ENCODE measurements at places on chromosomes 2 and 18.
A peak's percentile ranks its signal among the peaks of the same experiment; 100 is the strongest.

- peak; percentile 63 for DNase-seq
Observed at GRCh38 chr2:38074764-38075506, 1.0 kb downstream of the CYP1B1 start.

- DNase-seq: no peak
Observed at GRCh38 chr2:36680012-36680411, 16.5 kb upstream of the VIT start.

GRCh38 chr2:237218756-237219155 lies 133.1 kb downstream of the COPS8 start:
- no peak for DNase-seq

- peak; percentile 59 for DNase-seq
Observed at GRCh38 chr18:11553098-11553940, 56.1 kb upstream of the SLC35G4 start.

DNA sequence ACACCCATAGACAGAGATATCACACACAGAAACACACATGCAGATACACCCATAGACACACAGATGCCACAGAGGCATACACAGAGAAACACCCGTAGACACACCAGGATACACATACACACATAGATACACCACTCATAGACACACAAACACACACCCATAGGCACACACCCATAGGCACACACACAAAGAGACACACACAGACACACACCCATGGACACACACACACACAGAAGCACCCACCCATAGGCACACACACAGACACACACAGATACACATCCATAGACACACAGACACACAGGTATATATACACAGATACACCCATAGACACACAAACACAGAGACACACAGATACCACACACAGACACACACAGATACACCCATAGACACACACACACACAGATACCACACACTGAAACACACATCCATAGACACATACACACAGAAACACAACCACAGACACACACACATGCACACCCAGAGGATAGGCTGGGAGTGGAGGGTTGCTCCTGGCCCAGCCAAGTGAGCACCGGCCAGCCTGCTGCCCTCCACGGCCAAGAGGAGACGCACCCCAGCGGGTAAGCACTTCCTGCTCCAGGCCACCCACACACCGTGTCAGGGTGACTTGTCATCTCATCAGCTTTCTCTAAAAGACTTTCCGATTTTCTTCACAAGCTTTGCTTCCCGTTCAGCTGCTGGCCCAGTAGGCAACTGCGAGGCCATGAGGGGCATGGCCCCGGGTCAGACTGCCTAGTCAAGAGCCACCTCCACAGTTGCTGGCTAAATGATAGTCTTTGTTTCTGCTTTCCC lies 14.1 kb upstream of the CNNM3 start:
- no peak for DNase-seq

DNA sequence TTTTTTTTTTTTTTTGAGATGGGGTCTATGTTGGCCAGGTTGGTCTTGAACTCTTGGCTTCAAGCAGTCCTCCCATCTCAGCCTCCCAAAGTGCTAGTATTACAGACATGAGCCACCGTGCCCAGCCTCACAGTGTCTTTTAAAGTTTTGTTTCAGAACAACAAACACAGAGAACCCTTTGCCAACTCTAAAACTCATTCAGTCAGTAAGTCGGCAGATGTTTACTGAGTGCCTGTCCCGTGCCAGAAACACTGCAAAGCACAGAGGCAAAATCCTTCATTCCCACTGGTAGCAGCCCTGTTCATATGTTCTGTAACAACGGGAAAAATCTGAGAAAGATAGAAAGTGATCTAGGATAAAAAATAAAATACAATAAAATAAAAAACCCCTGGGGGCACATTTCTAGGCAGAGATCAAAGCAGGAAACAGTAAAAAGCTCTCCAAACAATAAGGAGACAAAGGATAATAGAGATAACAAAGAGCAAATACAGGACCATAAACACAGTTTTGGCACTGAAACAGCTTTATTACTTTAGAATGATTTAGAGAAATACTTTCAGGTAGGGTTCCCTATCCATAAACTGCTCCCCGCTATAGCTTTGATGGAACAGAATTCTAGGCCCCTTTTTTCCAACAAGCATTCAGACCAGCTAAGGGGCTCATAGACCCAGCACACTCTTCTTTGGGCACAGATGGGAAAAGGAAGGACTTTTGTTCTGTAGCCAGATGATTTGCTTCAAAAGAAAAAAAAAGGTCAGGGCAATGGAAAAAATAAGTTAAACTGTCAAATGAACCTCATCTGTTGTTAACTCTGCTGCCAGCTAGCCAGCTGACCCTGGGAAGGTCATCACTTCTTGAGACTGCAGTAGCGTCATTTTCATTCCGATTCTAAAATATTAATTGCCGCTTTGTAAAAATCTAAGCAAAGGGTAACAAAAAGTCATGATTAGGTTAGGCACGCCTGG lies 212.3 kb downstream of the CDH20 start:
- DNase-seq: no peak

DNA sequence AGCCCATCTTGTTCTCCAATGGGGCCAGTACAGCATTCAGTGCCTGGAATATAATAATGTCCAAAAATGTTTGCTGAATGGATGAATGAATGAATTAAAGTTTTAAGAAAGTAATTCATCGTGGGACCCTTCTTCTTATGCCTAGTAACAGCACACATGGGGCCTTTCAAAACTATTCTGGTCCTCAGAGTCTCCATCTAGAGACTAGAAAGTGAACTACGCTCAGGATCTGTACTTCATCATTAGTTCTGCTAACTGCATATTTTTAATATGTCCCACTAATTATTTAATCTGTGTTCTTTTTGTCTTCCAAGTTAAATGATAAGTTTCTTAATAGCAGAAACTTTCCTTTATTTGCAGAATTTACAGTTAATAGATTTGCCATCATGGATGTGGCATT lies 172.5 kb downstream of the SMAD2 start:
- DNase-seq: no peak

GRCh38 chr2:218060950-218061660 lies 7.9 kb upstream of the RUFY4 start:
- DNase-seq: no peak

DNA sequence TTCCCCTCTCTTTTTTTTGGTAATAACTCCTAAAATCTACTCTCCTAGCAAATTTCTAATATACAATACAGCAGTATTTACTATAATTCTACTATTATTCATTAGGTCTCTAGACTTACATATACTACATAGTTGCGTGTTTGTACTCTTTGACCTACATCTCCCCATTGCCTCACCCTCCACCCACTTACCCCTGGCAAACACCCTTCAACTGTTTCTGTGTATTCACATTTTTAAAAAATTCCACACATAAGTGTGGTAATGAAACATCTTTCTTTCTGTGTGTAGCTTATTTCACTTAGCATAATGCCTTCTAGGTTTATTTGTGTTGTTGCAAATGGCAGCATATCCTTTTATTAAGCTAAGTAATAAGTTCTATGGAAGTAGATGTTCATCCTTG lies 336.0 kb downstream of the CCDC85A start:
- no peak for DNase-seq

DNA sequence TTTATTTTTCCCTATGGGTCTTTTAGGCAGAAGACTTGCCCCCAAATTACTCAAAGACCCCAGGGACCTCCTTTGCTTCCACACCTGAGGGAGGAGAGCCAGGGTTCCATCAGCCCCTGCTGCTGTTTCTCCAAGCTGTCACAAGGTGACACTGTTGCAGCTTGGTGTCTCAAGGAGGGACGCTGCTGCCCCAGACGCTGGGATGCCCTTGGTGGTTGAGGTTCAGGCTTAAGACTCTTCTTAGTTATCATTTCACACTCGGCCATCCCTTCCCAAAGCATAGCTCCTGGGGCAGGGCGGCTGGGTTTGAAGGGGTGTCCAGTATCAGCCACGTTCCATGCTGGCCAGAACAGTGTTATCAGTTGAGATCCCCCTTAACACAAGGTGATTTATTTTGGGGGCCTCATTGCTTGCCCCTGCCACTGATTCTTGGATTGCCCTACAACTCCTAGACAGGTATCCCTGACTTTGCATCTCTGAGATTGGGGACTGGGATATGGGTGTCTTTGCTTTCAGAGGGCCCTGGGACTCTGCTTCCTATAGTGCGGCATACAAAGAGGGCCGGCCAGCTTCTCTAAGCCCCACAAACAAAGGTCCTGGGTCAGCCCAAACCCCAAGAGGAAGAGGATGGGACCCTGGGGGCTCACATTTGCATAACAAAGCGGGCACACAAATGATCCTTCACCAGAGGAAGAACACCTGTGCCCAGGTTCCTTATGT lies 22.7 kb downstream of the GPR55 start:
- peak; percentile 54 for DNase-seq

DNA sequence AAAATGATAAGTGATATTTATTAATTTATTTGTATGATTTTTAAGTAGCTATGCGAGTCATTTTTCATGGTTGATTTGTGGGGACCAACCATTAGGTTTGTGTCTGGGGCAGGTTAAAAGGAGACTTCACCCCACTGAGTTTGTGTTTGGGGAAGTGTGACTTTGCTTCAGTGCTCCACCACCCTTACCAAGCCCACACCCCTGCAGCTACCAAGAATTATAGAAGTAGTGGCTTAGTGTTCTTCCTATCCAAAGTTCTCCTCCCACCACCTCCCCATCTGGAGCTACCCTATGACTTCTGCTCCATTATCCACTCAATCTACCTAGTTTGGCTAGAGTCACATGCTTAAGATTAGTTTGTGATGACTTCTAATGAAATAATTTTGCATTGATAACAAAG lies 182.1 kb upstream of the ZEB2 start:
- no peak for DNase-seq

DNA sequence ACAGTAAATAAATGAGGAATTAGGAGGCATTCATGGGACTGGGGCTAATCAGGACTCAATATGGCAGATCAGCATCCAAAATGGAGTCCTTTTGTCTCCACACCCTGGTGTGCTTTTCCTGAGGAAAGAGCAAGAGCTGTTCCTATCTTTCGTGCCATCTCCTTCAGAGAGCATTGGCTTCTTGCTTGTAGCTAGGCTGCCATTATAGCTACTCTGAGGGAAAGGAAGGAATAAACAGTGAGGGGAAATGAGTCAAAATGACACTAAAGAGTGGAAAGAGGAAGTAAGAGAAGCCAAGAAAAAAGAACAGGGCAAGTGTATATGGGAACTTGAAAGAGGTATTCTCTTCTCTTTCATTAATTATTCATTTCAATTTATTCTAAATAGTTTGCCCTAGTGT lies 8.4 kb upstream of the NMI start:
- no peak for DNase-seq

DNA sequence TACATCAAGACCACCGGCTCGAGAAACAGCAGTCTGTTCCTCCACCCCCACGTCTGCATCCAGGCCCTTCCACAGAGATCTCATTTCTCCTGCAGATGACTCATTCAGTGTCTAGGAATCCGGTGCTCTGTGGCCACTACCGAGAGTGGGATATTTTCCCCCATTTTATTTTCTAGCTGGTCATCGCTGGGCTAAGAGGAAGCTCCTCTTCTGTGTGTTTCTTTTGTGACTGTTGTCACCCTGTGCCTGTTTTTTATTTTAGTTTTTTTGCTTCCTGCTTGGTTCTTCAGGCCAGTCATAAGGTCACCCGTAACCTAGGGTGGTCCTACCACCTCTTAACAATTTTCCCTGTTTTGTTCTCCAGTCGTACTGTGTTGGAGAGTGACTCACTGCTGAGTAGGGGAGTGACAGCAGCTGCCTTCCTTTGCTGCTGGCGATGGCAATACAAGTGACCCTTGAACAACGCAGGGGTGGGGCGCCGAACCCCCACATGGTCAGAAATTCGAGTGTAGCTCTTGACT lies 6.7 kb downstream of the RAMP1 start:
- no peak for DNase-seq

DNA sequence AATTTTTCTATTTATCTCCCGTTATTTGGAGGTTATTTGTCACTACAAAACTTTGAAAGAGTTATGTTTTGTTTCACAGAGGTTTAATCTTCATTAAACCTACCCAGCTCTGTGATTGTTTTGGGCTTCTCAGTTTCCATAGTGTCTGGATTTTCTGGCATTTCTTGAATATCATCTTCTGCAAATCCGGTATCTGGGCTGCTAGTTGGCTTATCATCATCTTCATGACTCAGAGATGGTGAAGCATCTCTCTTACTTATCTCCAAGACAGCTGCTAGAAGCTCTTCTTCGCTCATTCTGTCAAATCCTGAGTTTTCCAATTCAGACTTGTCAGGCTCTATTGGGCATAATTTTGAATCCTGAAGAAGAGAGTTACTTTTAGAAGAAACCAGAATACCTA lies 55.6 kb downstream of the VIL1 start:
- no peak for DNase-seq

DNA sequence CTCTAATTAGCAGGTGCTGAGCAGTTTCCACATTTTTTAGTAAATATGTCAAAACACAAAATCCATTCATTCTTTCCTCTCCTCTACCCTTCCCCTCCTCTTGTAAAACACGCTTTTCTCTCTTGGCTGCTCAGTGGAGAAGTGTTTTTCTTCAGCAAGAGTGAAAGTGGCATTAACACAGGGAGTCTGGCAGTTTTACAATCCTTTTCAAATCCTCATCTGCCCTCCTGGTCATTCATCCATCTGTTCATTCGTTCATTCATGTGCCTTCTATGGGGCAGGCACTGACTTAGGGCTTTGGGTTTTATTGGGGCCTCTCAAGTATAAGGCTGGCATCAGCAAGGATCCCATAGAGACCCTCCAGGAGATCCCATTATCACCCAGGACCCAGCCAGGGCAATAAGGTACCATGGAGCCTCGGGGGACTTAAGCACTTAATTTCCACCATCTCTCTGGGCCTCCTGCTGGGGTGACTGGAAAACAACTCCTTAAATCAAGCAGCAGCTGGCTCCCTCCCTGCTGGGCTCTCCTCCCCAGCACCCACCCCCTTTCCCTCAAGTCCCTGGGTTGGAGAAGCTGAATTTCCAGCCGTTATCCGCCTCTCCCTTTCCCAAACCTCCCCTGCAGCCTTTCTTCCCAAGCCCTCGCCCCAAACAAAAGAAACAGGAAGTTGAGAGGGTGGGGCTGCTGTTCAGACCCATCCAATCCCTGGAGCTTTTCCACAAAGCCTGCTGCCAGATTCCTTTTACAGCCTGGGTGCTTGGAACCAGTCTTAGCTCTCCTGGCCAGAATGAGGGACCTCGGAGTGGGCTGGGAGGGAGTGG lies 32.6 kb downstream of the MARCHF4 start:
- peak; percentile 36 for DNase-seq

DNA sequence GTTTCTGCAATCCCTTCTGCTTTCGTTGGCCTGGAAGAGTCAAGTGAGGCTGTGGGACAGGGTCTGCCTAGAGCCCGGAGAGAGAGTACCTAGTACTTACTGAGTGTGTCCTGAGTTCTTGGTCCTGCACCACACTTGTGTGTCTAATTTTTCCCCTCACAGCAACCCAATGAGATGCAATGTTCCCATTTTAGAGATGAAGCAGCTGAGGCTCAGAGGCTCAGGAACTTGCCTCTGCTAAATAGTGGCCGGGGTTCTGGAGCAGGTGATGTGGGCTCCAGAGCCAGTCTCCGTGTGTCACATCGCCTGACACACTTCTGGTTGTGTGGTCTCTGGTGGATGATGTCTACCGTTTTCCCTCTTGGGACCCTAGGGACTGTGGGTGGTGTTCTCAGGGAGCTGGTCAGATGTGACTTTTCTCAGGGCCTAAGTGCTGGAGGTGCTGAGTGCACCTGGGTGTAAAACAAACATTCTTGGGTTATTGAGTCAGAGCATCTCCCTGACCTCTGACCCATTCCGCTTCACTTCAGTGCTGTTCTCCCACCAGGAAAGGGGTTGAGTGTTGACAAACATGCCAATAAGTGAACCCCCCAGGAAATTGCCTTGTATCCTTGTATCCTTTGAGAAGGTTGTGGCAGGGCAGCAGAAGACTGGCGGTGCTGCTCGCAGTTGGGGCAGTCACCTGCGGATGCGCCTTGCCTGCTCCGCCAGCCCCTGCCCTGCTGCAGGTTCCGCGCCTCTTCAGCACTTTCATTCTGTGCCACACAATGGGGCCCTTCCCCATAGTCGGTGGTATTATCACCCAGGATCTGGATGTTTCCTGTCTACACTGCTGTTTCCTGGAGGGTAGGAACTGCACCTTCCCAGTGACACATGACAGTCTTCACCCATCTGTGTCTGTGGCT lies 32.1 kb downstream of the HK2 start:
- DNase-seq: no peak

All from nephron progenitor cell (in vitro differentiated cells).